ENCODE measurements at places on chromosomes 5 and 9.

DNA sequence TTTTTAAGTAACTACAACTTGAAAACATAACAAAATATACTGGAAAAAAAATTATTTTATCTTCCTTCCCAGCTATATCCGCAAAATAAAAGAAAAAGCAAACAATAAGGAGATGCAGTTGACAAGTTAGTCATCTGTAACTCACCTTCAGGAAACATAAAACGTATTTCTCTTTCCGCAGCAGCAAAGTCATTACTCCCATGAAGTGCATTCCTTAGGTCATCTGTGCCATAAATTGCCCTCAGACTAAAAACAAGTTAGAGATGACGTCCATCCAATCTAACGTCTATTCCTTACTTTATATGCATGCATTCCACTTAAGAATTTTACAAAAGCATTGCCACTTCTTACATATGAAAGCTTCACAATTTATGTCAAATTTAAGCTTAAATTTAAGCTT lies 10.9 kb downstream of the NME5 start:
- peak; percentile 24 for DNase-seq

DNA sequence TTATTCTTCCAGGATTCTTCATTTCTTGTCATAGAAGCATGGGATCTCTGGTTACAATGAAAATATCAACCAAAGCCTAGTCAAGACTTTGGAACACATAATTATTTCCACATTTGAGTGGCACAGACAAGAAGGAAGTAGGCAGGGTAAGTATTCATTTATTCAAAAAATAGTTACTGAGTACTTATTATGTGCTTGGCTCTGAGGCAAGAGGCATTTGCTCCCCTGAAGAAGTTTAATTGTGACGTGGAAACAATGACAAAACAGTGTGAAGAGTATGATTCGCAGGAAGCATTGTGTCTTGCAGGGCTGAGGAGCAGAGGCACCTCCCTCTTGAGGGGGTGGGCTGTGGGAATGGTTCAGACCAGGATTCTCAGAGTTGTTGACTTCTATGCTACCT lies 45.0 kb upstream of the TNFSF15 start:
- no peak for DNase-seq

DNA sequence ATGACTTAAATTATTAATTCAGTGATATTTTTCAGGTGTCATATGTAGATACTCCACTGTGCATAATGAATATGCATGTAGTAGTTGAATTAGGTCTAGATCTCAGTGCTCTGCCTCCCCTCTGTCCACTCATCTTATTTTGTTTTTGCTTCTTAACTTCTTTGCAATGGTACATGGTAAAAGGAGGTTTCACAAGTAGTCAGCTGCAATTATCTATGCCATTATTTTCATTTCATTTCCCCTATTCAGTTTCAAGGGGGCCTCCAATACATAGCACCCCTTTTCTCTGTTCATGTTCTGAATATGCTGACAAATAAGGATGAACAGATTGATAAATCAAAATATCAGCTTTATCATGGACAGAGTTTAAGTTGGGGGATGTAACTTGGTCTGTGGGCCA lies 511.6 kb upstream of the ZNF608 start:
- DNase-seq: no peak

GRCh38 chr9:114503009-114503408 lies 2.3 kb downstream of the WHRN start:
- DNase-seq: no peak
